Small intestine (tissue), 16 donors: ENCODE measurements at places on chromosomes 16 and 17. TPM values are rescaled to one million over a fixed set of nuclear protein-coding genes. Genes with fewer than 3 reads are reported as not detected.
A peak's percentile ranks its signal among the peaks of the same experiment; 100 is the strongest.

The PSMD3 gene
- polyA plus RNA-seq, result 93.6 TPM

The HBZ gene
- polyA plus RNA-seq, result not detected

The PERCC1 gene
- polyA plus RNA-seq, result 0.58 TPM

- no peaks in the 10 kb centered on the region for H3K4me1 ChIP-seq
- H3K4me3 ChIP-seq, result no peak overlapping the region
- H3K36me3 ChIP-seq, result peaks cover 2% of the 10 kb centered on the region
- no peak for DNase-seq
- no peak overlapping the region for H3K27ac ChIP-seq
Measured at GRCh38 chr17:32185875-32186274, 43.6 kb downstream of the RHOT1 start.

DNA sequence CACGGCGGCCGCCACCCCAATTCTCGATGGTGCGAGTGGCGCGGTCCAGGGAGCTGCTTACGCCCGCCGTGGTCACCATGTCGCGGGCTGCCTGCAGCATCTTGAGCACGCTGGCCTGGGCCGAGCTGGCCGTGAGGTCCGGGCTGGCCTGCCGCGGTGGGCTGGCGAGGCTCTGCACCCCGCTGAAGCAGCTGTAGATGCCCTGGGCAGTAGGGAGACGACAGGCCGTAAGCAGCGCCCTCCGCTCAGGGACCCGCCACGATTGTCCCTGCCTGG lies 16.4 kb downstream of the GRIN2C start:
- DNase-seq, result no peak
- H3K27ac ChIP-seq, result no peak overlapping the region
- no peaks in the 10 kb centered on the region for H3K36me3 ChIP-seq
- H3K4me1 ChIP-seq, result no peaks in the 10 kb centered on the region
- H3K27me3 ChIP-seq, result no peaks in the 10 kb centered on the region
- no peak overlapping the region for H3K4me3 ChIP-seq

DNA sequence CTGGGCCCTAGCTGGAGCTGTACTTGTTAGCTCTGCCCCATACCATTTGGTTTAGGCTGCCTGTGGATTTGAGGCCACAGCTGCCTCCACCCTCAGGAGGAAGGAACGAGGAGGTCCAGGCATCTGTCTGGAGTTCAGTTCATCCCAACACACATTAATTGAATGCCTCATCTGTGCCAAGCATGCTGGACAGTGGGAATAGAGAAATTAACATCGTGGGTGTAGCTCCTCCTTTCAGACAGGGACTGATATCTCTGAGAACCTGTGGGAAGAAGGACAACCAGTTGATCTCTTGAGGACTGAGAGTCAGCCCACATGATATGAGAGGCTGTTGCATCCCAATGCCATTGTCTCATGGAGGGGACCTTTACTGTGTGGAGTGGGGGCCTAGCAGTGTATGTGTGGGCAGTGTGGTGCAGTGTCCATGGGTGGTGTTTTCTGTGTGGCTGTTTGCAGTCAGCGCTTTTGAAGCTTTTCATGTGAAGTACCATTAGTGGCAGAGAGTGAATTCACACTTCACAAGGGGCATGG lies 29.4 kb upstream of the DDX52 start:
- no peak for DNase-seq
- H3K27ac ChIP-seq, result peak overlapping the region; percentile 7
- H3K36me3 ChIP-seq, result no peaks in the 10 kb centered on the region
- H3K4me3 ChIP-seq, result no peak overlapping the region
- H3K27me3 ChIP-seq, result no peaks in the 10 kb centered on the region

GRCh38 chr17:39820541-39820940 lies 43.6 kb downstream of the IKZF3 start:
- H3K36me3 ChIP-seq, result no peaks in the 10 kb centered on the region
- DNase-seq, result no peak
- no peak overlapping the region for H3K27ac ChIP-seq
- no peak overlapping the region for H3K4me3 ChIP-seq
- H3K4me1 ChIP-seq, result no peaks in the 10 kb centered on the region

DNA sequence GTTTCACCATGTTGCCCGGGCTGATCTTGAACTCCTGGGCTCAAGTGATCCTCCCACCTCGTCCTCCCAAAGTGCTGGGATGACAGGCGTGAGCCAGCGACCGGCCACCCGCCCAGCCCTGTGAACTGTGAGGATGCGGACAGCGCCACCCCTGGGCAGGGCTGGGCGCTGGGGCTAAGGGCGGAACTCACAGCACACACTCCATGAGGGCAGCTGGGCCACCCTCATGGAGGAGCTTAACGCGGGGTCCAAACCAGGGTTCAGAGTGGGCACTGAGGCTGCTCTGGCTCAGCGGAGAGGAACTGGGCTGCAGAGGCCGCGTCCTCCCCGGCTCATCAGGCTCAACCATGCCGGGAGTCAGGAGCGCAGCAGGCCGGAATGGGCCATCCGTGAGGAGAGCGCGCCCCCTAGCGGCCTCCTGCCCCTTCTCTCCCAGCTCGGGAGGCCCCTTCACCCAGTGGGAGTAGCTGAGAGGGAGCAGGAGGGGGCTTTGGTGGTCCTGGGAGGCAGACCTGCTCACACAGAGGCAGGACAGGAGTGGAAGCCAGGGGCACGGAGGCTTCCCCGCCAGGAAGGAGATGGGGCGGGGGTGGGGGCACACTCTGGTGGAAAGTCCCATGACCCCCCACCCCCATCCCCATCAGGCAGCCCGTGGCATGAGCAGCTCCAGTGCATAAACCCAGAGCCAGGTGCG lies 13.8 kb downstream of the CORO7 start:
- peaks cover 4% of the 10 kb centered on the region for H3K4me1 ChIP-seq
- H3K27me3 ChIP-seq, result no peaks in the 10 kb centered on the region
- H3K36me3 ChIP-seq, result peaks cover 12% of the 10 kb centered on the region
- peak; percentile 62 for DNase-seq
- H3K4me3 ChIP-seq, result no peak overlapping the region

GRCh38 chr16:3983081-3983520 lies 102.6 kb upstream of the CREBBP start:
- no peak overlapping the region for H3K4me3 ChIP-seq
- H3K36me3 ChIP-seq, result peaks cover 2% of the 10 kb centered on the region
- DNase-seq, result peak; percentile 75

- no peak overlapping the region for H3K4me3 ChIP-seq
- H3K27me3 ChIP-seq, result no peaks in the 10 kb centered on the region
- no peaks in the 10 kb centered on the region for H3K36me3 ChIP-seq
- no peaks in the 10 kb centered on the region for H3K4me1 ChIP-seq
- no peak overlapping the region for H3K27ac ChIP-seq
Measured at GRCh38 chr16:51636920-51637769, 486.1 kb upstream of the SALL1 start.

DNA sequence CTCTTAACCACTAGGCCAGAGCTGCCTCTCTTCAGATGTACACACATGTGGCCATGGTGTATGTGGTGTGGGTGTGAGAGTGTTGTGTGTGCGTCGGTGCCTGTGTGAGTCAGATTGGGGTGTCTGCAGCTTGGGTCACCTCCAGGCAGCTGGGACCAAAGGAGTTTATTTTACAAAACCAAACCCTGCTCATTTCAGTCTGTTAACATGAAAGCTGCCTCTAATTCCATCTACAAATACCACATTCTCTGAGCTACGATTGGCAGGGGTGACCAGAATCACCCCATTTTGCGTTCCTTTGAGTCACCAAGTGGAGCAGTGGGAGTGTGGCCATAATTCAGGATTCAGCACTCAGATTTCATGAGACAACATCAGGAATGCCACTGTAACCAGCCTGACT lies 105.3 kb downstream of the IRX5 start:
- no peak for DNase-seq
- H3K4me3 ChIP-seq, result no peak overlapping the region
- no peaks in the 10 kb centered on the region for H3K4me1 ChIP-seq
- no peaks in the 10 kb centered on the region for H3K36me3 ChIP-seq
- H3K27ac ChIP-seq, result no peak overlapping the region
- no peaks in the 10 kb centered on the region for H3K27me3 ChIP-seq
